Kasumi-1 (cell line): ENCODE measurements at places on chromosomes 11 and 22.
A peak's percentile ranks its signal among the peaks of the same experiment; 100 is the strongest.

- no peak for DNase-seq
Measured at GRCh38 chr11:27571154-27571810, 64.7 kb upstream of the LIN7C start.

DNA sequence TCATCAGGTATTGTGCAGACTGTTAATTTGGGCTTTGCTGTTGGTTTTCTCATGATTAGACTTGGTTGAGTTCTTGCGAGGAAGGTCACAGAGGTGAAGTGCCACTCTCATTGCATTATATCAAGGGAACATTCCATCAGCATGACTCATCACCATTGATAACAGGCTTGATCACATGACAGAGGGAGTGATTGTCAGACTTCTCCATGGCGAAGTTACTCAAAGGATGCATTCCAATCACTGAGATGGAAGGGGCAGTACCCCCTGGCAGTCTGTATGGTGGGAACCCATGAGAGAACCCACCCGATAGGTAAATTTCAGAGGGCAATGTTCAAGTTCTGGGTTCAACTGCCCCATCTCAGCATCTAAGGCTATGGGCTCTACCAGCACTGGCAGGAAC lies 19.4 kb upstream of the P2RY2 start:
- no peak for DNase-seq

- no peak for DNase-seq
Measured at GRCh38 chr22:46561435-46561905, 24.1 kb upstream of the CELSR1 start.

DNA sequence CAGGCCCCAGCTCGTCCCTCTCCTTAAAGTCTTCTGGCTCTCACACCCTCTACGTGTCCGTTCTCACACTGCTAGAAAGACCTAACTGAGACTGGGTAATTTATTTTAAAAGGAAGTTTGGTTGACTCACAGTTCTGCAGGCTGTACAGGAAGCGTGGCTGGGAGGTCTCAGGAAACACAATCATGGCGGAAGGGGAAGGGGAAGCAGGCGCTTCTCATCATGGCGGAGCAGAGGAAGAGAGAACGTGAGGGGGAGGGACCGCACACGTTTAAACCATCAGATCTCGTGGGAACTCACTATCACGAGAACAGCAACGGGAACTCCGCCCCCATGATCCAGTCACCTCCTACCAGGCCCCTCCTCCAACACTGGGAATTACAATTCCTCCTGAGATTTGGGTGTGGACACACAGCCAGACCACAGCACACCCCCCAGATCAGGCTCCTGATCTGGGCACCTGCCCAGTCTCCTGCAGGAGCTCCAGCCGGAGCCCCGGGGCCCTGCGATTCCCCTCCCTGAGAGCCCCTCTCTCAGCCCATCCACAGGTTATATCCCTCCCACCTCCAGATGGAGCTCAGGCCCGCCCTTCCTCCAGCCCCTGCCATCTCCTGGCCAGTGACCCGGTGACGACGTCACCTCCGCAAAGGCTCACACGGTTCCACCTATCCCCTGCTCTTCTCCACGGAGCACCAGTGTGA lies 170.2 kb downstream of the BRD1 start:
- DNase-seq = peak; percentile 87

- DNase-seq = no peak
Measured at GRCh38 chr22:50197856-50198623, 2.8 kb upstream of the SELENOO start.

DNA sequence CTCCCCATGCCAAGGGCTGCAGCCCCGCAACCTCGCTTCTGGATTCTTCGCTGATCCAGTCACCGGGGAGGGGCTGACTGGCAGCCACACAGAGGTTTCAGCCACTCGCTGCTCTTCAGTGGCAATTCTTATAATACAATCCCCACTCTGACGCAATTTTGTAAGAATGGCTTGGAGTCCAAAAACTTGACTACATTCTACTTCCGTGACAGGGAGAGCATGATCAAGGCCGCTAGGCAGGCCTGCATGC lies 14.9 kb downstream of the PPM1F start:
- DNase-seq = no peak

GRCh38 chr22:22681221-22681739 lies 36.9 kb downstream of the GGTLC2 start:
- DNase-seq = no peak

DNA sequence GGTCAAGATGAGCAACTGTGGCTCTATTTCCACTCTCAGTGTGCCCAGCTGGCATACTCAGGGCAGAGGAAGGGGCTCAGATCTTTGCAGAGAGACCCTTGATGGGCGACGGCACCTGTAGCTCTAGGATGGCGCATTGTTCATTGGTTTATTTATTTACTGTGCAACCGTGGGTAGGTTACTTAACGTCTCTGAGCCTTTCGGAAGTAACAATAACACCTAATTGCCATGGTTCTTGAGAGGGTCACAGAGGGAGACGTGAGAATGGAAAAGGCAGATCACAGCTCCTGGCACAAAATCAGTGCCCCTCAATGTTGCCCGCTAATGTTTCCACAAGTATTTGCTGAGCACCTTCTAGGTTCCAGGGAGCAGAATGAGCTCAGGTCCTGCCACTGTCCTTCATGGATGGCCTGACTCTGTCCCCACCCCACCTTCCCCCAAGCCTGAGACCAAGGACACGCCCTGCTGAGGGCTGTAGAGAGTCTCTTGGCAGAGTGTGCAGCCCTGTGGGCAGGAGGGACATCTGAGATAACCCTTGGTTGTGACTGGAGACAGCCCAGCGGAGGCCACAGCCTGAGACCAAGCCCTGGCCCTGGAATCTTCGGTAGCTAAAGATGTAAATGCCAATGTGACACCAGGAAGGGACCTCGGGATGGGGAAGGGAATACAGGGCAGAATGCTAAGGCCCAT lies 780 bp upstream of the ALDH3B2 start:
- no peak for DNase-seq

GRCh38 chr22:21779444-21779843 lies 43.9 kb upstream of the YPEL1 start:
- no peak for DNase-seq

DNA sequence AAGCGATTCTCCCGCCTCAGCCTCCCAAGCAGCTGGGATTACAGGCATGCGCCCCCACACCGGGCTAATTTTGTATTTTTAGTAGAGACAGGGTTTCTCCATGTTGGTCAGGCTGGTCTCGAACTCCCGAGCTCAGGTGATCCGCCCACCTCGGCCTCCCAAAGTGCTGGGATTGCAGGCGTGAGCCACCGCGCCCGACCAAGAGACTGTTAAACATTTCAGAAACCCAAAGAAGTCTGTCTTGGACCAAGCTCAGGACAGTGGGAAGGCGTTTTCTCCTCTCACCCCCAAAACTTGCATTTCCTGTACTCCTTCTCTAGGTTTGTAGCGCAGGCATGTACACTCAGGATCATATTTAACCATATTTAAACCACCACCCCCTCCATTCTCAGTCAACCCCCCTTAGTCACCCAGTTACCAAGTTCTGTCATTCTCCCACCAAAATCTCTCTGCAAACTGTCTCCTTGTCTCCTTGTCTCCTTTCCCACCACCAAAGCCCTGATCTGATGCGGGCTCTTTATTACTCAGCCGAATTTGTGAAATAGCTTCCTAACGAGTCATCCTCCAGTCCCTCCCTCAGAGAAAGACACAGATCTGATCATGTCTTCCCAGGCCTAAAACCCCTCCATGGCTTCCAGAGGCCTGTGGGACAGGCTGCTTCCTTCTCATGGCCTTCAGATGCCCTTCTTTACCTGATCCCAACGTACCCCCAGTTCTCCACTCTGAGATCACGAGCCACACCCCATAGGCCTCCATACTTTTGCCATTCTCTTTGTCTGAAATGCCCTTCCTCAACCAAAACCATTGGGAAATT lies 29.0 kb upstream of the CREB3L1 start:
- no peak for DNase-seq

GRCh38 chr11:32953700-32954099 lies 61.1 kb downstream of the QSER1 start:
- DNase-seq = peak; percentile 8

- no peak for DNase-seq
Measured at GRCh38 chr11:43399983-43400630, 41.4 kb downstream of the TTC17 start.

DNA sequence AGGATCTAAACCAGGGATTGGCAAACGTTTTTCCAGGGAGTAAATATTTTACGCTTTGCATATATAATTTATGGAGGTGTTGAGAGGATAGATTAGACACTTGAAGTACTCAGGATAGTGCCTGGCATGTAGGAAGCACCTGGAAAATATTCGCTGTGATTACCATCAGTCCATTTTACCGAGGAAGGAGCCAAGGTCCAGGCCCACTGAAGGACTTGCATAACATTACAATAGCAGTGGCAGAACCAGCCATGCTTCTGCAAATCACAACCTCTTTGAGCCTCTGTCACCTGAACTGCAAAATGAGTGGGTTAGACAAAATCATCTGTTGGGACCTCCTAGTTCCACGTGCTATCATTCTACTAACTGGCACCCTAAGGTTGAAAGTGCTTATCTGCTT lies 5.4 kb downstream of the FUT4 start:
- no peak for DNase-seq

DNA sequence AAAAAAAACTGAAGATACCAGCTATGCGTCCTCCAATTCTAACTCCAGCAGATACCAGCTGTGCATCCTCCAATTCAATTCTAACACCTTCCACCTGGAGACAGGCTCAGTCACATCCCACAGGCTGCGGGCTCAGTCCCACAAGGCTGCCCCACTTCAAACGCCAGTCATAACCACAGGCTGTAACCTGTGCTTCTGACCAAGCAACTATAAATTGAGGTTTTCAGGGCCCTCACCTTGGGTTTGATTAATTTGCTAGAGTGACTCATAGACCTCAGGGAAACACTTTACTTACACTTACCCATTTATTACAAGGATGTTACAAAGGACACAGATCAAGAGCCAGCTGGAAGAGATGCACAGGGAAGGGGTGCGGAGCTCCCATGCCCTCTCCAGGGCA lies 32.4 kb upstream of the MSANTD2 start:
- DNase-seq = no peak

GRCh38 chr22:39738746-39739145 lies 154.8 kb downstream of the ENTHD1 start:
- no peak for DNase-seq
